ENCODE measurements at places on chromosomes 11 and 22.

GRCh38 chr11:132187814-132188213 is 817.4 kb downstream of the NTM start:
- no peak for DNase-seq

DNA sequence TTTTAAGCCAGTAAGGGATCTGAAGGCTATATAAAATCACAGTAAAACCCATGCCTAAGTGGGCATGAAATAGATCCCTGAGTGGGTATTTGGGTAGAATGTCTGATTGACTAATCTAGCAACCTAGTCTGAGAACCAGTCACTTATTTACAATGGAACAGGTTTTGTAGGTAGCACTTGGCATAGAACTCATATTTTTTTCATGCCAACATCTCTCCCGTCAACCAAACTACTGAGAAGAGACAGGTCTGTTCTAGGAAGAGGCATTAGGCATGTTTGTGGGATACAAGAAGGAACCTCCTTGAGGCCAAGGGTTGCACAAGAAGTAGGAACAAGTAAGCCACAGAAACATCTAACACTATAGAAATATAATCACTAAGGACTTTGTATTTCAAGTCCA is 840.4 kb upstream of the TENM4 start:
- no peak for DNase-seq

DNA sequence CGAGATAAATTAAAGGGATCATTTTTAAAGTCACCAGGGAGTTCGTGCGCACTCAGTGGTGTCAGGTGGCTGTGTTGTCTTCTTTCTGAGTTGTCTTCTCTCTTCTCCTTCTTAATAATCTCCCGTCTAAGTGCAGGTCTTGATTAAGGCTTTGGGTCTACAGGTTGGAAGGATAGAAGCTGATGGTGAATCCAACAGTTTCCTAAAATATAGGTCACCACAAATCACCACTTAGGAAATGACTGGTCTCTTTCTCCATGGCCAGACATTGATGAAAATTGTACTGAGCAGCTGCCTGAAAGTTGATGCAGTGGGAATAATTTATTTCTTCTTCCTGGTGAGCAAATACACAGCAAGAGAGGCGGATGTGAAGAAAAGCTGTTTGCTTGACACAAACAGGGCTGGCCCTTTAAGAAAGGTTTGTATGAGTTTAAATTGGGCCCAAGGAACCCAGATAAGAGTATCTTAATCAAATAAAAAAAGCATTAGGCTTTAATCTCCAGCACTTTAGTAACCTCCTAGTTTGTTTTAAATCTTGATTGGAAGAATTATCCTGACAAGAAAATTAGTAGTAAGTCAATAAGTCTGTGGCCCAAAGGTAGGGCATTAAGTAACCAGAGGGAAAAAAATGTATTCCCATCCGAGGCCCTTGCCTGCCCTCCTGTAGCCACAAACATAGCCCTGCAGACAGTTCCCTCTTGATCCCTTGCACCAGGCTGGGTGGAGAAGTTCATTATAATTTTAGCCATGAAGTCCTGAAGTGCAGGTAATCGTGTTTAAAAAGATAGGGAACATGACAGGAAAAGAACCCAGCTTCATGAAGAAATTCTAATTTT is 245.8 kb downstream of the KIRREL3 start:
- DNase-seq, result no peak

DNA sequence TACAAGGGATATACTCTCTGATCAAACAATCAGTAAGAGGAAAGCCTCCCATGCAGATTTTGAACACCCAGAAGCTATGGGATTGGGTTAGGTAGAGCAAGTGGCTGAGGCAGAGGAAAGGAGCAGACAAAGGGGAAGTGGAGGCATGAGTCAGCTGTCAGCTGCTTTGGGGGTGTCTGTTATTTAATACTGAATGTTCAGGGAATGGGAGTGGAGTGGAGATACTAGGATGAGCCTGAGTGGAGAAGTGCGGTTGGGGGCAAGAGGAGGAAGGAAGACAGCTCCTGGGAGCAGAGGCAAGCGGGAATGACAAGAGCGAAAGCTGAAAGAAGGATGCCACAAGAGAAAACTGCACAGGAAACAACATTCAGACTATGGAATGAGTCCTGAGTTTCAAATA is 22.7 kb upstream of the TMPRSS5 start:
- DNase-seq, result no peak

DNA sequence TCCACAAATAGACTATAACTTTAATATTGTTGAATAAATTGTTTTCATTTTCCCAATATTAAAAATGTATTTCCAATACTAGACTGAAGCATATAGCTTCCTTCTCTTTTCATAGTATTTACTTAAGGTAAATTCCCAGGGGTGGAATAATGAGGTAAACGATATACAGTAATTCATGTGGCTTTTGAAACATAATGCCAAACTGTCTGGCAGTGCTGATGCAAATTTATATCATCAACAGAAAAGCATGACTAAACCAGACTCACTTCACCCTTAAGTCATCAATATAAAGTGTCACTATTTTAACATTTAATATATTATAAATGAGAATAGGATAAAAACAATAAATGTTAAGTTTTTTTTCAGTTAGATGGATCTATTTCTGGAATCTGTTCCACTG is 13.6 kb downstream of the C2CD3 start:
- no peak for DNase-seq

- no peak for DNase-seq
Measured at GRCh38 chr11:18704698-18705097, 6.1 kb downstream of the TMEM86A start.

- peak; percentile 55 for DNase-seq
Measured at GRCh38 chr11:117816151-117816741, 8.3 kb downstream of the FXYD2 start.

- peak; percentile 47 for DNase-seq
Measured at GRCh38 chr11:47186700-47187695, 764 bp upstream of the PACSIN3 start.

DNA sequence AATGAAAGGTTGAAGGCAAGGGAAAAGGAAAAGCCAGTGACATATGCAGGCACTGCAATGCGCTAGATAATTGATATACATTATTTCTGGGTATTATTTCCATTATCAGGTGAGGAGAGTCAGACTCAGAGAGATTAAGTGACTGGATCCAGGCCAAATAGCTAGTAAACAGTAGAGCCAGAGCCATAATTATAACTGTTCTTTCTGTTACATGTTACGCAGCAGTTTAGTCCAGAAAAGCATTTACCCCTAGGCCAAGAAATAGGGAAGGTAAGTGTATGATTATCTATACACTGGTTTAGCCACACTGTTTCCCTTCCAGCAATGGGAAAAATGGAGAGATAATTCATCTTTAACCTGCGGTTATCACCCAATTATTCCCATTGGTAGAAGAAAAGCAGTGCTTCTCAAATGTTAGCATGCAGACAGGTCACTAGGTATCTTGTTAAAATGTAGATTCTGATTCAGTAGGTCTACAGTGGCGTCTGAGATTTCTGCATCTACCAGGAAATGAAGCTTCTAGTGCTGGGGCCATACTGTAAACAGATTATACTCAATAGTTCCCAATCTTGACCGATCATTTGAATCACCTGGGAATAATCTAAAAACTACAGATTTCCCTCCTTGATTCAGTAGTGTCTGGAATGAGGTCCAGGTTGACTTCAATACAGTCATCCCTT is 69.4 kb downstream of the RBFOX2 start:
- no peak for DNase-seq

- DNase-seq, result no peak
Measured at GRCh38 chr22:40668611-40669411, 10.5 kb upstream of the MCHR1 start.

- no peak for DNase-seq
Measured at GRCh38 chr11:107249054-107249453, 208.6 kb downstream of the CWF19L2 start.

- DNase-seq, result no peak
Measured at GRCh38 chr11:5129457-5129877, 8.7 kb downstream of the OR52A5 start.

DNA sequence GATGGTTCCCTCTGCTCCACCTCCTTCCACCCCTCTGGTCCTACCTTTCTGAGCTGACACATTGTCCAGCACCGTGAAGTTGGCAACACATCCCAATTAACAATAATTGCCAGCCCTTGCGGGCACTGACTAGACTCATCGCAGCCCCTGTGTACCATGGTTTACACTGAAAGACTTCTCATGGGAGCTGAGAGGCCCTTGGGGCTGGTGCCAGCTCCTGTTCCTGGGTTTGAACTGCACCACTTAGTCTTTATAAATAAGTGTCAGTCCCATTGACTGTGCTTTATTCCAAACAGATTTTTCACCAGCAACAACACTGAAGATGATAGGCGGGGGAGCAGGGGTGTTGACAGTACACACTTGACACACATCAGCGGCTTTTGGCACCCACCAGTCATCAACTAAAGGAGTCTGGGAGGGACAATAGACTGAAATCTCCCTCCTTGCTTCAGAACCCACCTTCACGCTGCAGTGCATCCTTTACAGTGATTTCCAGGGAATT is 447.3 kb downstream of the NTM start:
- DNase-seq, result no peak

DNA sequence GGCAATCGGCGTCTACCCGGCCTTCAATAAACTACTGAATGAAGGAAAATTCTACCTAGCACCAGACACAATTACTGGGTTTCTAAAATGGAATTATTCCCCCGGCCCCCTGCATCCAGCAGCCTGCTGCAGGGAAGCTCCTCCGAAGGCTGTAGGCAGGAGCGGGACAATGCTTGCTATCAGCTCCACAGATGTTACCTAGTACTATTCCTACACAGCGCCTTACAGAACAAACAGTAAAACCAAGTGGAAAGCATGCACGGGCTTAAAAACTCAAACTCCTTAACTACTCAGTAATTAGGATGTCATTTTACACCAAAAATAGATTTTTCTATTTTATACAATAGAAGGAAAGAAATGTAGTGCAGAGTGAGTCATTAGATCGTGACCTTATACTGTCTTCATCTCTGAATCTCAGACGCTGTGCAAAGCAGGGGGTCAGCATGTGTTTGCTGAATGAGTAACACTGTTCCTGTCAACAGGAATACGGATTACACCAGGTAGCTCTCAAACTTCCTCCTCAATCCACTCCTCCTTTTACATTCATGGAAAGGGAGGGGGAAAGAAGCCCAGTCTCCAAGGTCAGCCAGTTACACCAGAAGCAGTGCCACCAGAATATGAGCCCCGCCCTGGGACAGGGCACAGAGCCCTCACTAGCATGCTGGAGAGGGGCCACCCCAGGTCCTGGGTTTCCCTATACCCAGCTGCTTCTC is 74.9 kb downstream of the PACSIN2 start:
- no peak for DNase-seq

- no peak for DNase-seq
Measured at GRCh38 chr11:26994631-26995095, 751 bp downstream of the FIBIN start.

DNA sequence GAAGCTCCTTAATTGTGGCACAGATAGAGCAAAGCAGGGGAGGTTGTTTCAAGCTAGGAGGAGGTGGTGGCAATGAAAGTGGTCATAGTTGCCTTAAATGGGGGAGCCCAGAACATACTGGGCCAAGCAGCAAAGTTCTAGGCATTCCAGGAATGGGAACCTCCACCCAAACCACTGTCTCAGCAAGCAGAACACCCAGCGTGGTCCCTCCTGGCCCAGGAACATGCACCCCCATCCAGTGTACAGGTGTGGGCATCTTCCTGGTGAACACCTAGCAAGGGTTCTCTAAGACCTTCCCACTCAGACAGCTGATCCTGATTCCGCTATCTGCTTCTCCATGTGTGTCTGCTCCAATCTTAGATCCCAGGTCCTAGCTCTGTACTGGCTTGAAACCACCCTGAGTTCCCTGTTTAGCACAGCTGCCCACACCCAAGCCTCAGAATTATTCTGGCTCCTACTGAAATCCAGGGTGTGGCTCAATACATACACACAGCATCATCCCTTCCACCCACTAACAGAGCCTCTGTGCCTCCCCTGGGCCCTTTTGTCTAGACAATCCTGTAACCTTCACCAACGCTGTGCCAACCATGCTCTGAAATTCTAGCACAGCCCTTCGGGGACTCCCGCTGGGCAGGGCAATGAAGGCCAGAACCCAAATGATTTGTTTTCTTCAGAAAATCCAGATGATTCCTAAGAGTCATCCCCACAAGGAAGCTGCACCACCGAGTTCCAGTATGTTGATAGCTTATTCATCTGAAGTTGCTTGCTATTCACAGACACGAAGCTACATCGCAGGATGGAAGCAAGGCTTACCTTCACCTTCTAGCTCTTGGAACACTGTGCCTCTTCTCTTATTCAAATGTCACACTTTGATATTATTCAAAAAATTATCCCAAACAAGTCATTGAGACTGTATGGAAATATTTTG is 76.6 kb downstream of the ABTB2 start:
- DNase-seq, result no peak

- DNase-seq, result no peak
Measured at GRCh38 chr22:40036126-40036525, 41.4 kb downstream of the FAM83F start.

DNA sequence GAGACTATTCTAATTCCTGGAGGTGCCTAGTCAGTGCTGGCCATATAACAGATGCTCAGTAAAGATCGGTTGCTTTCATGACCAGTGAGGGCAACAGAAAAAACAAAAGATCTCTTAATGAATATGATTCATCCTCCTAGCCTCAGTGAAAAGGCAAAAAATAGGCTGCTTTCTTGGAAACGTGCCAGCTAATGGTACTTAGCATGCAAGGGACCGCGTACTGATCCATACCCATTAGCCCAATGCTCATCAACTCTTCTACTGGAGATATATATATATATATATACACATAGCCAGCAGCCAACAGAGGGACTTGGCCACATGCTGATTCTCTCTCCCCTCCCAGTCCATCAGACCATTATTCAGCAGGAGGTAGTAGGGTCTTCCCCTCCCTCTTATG is 320.4 kb downstream of the KIRREL3 start:
- no peak for DNase-seq

GRCh38 chr11:8283465-8284230 is 20.0 kb upstream of the LMO1 start:
- DNase-seq, result no peak

DNA sequence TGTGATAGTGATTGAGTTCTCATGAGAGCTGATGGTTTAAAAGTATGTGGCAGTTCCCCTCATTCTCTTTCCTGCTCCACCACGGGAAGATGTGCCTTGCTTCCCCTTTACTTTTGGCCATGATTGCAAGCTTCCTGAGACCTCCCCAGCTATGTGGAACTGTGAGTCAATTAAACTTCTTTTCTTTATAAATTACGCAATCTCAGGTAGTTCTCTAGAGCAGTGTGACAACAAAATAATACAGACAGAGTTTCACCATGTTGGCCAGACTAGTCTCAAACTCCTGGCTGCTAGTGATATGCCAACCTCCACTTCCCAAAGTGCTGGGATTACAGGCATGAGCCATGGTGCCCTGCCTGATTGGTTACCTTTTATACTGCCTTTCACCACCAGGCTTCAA is 755.2 kb downstream of the METTL15 start:
- DNase-seq, result no peak
